ENCODE measurements at places on chromosomes 12 and 14. TPM values are rescaled to one million over a fixed set of nuclear protein-coding genes. Genes with fewer than 3 reads are reported as not detected.

DNA sequence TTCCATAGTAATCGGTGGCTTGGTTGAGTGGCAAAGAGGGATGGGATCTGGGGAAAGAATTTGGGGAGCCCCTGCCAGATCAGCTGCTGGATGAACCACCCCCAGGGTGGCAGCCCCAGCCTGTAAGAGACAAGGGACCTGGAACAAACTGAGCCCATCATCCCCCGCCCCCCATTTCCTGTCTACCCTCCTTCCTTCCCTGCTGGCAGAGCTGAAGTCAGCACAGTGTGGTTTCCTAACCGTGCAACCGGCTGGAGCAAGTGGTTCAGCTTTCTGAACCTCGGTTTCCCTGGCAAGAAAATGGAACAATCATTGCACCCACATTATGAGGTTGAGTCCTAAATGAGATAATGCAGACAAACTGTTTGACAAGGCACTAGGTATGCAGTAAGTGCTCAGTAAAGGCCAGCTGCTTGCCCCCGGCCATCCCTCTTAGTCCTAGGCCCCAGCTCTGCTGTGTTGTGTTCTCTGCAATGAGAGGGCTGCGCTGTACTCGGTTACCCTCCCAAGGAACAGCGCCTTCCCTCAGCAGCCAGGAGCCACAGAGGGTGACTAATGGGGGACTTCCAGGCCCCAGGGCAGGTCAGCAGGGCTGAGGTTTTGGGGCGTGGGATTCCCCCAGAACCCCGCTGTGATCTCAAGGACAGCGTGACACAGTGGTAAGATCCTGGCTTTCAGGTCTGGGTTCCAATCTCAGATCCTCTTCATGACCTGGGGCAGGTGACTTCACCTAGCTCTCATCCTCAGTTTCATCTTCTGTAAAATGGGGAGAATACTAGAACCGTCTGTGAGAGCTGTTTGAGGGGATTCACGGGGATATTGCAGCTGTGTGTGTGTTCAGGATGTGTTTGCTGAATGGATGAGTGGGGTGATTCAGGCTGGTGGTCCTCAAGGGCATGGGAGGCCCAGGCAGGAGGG, 16.5 kb downstream of the SELPLG start:
- H3K4me1 ChIP-seq = peaks cover 27% of the 10 kb centered on the region
- peak overlapping the region; percentile 41 for H3K27ac ChIP-seq
- peaks cover 1% of the 10 kb centered on the region for H3K36me3 ChIP-seq
- no peaks in the 10 kb centered on the region for H3K27me3 ChIP-seq
- no peak overlapping the region for H3K4me3 ChIP-seq

DNA sequence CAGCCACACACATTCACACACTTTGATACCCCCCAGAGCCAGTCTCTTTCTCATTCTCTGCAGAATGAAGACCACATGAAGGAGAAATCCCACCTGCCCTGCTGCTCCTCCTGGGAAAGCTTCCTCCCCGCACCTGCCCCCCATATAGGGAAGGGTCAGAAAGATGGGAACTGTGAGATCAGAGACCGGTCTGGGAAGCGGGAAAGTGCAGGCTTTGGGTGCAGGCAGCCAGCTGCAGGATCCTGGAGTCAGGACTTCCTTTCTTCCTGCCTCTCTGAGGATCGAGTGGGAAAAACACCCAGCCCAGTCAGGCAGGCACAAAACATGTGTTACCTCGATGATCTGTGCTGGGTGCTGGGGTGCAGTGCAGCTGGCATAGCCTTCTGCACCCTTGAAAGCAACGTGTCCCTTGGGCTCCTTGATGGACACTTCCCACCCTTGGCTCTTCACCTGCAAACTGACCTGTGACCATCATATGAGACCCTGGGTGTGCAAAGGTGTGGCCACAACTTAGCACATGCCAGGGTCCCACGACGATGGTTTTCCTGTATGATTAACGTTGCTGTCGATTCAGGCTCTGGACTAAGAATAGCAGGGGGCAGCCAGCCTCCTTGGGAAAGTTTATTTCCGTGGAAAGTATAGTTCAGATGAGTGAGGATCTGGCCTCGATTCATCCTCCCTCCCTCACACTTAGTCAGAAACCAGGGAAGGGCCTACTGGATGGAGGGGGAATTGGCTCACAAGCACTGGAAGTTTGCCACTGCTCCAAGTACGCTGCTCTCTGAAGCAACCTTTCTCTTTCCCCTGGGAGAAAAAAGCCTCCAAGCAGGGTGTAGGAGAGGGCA, 105.4 kb upstream of the MED13L start:
- no peaks in the 10 kb centered on the region for H3K27me3 ChIP-seq
- H3K27ac ChIP-seq = peak overlapping the region; percentile 98
- H3K4me1 ChIP-seq = peaks cover 67% of the 10 kb centered on the region
- H3K36me3 ChIP-seq = no peaks in the 10 kb centered on the region

Gene TAS2R8
- total RNA-seq = 0.50 TPM

DNA sequence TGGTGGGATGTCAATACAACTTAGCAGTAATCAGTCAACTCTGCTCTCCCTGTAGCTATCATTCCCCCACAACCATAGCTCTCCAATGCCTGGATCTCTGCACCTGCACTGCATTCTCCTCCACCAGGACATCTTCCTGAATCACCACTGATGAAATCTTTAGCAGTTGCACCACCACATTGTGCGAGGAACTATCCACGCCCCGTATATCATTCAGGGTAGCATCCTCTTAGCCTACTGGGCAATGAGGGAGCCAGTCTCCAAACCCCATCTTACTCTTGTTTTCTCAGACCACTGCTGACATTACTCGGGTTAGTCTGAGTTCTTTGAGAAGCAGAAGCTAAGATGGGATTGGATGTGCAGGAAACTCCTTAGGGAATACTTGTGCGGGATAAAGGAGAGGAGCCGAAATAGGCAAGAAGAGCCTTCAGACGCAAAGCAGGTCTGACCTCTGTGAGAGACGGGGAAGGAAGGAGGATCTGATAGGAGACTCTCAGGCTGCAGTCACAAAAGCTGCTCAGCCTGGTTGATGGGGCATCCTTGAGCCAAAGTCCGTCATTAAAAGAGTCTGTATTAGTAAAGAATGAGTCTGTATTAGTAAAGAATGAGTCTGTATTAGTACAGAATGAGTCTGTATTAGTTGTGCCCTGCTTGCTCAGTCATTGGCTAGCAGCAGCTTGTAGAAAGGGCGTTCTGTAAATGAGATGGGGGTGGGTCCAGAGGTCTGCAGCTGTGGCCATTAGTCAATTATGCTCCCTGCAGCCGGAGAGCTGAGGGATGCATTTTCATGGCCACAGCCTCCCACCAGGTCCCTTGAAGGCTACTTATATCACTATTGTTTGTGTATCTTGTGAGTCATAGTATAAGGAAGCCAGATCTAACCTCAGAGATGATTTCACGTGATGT, 49.6 kb upstream of the RASSF3 start:
- H3K36me3 ChIP-seq = no peaks in the 10 kb centered on the region
- H3K4me3 ChIP-seq = peak overlapping the region; percentile 3
- H3K27ac ChIP-seq = peak overlapping the region; percentile 71
- DNase-seq = peak; percentile 86
- no peaks in the 10 kb centered on the region for H3K27me3 ChIP-seq

DNA sequence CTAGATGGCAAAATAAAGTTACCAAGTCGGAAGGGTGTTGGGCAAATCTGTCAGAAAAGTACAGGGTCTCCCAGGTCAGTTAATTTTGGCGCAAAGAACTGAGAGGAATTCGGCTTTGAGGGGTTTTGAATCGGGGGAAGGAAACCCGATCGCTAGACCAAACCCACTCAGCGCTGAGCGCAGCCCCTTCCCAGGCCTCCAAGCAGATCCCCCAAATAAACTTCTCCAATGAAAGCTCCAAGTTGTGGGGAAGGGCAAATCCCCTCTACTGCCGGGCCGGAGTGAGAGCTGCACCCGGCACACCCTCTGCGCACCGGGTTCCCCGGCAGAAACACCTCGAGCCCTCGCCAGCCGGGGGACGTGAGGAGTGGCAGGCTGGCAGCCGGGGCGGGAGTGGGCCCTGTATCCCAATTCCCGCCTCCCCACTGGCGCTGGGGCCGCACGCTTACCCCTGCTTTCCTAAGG, 441 bp downstream of the E2F7 start:
- H3K27ac ChIP-seq = no peak overlapping the region
- DNase-seq = no peak

- no peaks in the 10 kb centered on the region for H3K36me3 ChIP-seq
- no peak for DNase-seq
- H3K27me3 ChIP-seq = peaks cover 18% of the 10 kb centered on the region
- no peaks in the 10 kb centered on the region for H3K4me1 ChIP-seq
- no peak overlapping the region for H3K27ac ChIP-seq
Measured at GRCh38 chr12:7610006-7610405, 55.7 kb downstream of the APOBEC1 start.

Gene NUBPL
- total RNA-seq = 11.6 TPM

Gene MGST1
- total RNA-seq = 17.8 TPM

- DNase-seq = no peak
- H3K4me3 ChIP-seq = no peak overlapping the region
- no peak overlapping the region for H3K27ac ChIP-seq
- peaks cover 12% of the 10 kb centered on the region for H3K36me3 ChIP-seq
- peaks cover 25% of the 10 kb centered on the region for H3K4me1 ChIP-seq
- no peaks in the 10 kb centered on the region for H3K27me3 ChIP-seq
Measured at GRCh38 chr12:71846322-71846940, 6.9 kb downstream of the TBC1D15 start.

Gene HNF1A
- total RNA-seq = not detected

GRCh38 chr12:16330560-16330959, 16.9 kb upstream of the MGST1 start:
- H3K36me3 ChIP-seq = no peaks in the 10 kb centered on the region
- no peak for DNase-seq
- no peaks in the 10 kb centered on the region for H3K4me1 ChIP-seq
- H3K4me3 ChIP-seq = no peak overlapping the region
- H3K27me3 ChIP-seq = no peaks in the 10 kb centered on the region

GRCh38 chr14:104009297-104009696, 67.0 kb upstream of the RD3L start:
- peaks cover 12% of the 10 kb centered on the region for H3K27me3 ChIP-seq
- H3K27ac ChIP-seq = no peak overlapping the region
- H3K4me1 ChIP-seq = peaks cover 3% of the 10 kb centered on the region
- H3K36me3 ChIP-seq = no peaks in the 10 kb centered on the region
- H3K4me3 ChIP-seq = no peak overlapping the region
- DNase-seq = no peak

DNA sequence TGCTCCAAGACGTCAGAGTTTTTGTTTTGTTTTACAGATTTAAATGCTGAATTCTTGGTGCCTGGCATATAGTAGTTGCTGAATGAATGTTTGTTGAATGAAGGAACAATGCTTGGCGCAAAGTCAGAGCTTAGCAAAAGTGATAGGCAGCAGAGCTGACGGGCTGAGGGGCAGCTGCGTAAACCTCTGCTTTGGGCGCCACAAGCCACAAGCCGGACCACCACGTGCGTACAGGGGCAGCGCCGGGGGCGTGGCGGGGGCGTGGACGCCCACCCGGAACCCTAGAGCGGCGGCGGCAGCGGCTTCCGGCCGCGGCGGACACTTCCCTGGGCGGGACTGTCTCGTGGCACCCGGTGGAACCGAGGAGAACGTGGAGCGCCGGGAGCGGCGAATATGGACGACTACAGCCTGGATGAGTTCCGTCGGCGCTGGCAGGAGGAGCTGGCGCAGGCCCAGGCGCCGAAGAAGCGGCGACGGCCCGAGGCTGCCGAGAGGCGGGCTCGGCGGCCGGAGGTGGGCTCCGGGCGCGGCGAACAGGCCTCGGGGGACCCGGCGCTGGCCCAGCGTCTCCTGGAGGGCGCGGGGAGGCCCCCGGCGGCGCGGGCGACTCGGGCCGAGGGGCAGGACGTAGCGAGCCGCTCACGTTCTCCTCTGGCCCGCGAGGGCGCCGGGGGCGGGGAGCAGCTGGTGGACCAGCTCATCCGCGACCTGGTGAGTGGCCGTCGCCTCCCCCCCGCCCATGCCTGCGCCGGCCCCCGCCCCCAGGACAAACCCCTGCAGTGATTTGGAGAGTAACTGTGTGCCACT, at the start of gene FBXW8:
TSS of gene FBXW8 (plus strand) at position 306 of the 807 bp plus-strand sequence. CDS start at position 394, 88 bp downstream.
- DNase-seq = peak; percentile 91
- H3K27me3 ChIP-seq = peaks cover 19% of the 10 kb centered on the region
- peaks cover 26% of the 10 kb centered on the region for H3K4me1 ChIP-seq
- H3K36me3 ChIP-seq = peaks cover 4% of the 10 kb centered on the region

GRCh38 chr12:57133916-57134315, 5.6 kb downstream of the LRP1 start:
- H3K27me3 ChIP-seq = no peaks in the 10 kb centered on the region
- H3K27ac ChIP-seq = peak overlapping the region; percentile 86
- peak overlapping the region; percentile 63 for H3K4me3 ChIP-seq

GRCh38 chr14:104446611-104447010, 133.0 kb upstream of the C14orf180 start:
- no peaks in the 10 kb centered on the region for H3K36me3 ChIP-seq
- peaks cover under 1% of the 10 kb centered on the region for H3K27me3 ChIP-seq
- no peak overlapping the region for H3K27ac ChIP-seq

Gene RPL10L
- not detected for total RNA-seq
